D721Med (cell line): ENCODE measurements at places on chromosomes 4 and X.

DNA sequence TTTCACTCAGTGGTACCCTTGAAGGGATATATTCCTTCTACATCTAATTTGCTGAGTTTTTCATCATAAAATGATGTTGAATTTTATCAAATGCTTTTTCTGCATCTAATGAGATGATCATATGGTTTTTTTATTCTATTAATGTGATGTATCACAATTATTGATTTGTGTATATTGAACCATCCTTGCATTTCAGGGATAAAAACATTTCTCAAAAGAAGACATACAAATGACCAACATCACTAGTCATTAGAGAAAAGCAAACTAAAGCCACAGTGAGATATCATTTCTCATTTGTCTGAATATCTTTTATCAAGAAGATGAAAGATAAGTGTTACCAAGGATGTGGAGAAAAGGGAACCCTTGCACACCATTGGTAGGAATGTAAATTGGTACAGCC is 65.7 kb upstream of the MXD4 start:
- DNase-seq = no peak

- DNase-seq = no peak
These were observed at the start of gene NFKB1 for GRCh38 chr4:102500696-102501446. Gene NFKB1 (plus strand): TSS chr4:102501359. CDS start chr4:102525519, 24,160 bp downstream.

DNA sequence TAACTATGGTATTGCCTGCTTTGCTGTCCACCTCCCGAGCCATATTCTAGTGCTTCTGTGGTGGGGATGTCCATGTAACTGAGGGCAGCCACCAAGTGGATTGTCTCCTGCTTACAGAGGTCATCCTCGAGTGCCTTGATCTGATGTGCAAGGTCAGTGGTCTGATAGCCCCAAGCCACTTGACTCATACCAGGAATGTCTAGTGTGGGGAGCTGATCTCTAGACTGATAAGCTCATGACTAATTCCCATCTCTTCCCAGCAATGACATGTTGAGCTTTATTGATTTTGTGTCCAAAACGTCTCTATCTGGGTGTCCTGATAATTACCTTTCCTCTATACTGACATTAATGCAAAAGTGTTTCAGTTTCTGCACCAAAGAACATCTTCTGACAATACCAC is 168.4 kb upstream of the WDR1 start:
- no peak for DNase-seq

DNA sequence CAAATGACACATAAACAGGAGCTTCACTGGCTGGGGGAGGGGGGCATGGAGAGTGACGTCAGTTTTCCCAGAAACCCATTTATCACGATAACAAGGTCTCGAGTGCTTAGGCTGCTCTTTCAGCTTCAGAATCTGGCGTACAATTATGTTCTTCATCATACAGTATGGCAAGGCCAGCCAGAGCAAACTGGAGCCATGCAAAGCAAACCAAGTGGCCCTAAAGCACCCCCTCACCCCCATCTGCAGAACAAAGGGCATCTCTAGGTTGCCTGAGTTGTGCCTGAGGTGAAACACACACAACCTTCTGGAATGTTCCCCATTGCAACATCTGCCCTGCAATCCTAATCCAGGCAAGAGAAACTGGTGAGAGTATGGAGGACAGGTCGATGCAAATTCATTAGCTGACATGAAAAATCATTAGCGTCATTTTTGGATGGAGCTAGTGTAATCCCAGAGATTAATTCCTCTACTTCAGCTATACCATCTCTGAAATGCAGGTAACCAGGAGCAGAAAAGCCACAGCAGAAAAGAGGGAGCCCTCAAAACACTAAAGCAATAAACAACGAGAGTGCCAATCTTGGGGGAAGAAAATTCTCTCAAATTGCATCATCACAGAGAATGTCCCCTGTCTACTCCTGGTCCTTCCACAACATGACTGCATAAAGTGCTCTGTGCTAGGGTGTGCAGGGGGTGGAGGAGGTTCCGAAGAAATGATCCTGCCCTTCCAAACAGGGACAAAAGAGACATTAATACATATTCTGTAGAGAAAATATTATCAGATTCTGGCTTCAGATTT is 1.8 kb downstream of the SEPTIN6 start:
- no peak for DNase-seq

DNA sequence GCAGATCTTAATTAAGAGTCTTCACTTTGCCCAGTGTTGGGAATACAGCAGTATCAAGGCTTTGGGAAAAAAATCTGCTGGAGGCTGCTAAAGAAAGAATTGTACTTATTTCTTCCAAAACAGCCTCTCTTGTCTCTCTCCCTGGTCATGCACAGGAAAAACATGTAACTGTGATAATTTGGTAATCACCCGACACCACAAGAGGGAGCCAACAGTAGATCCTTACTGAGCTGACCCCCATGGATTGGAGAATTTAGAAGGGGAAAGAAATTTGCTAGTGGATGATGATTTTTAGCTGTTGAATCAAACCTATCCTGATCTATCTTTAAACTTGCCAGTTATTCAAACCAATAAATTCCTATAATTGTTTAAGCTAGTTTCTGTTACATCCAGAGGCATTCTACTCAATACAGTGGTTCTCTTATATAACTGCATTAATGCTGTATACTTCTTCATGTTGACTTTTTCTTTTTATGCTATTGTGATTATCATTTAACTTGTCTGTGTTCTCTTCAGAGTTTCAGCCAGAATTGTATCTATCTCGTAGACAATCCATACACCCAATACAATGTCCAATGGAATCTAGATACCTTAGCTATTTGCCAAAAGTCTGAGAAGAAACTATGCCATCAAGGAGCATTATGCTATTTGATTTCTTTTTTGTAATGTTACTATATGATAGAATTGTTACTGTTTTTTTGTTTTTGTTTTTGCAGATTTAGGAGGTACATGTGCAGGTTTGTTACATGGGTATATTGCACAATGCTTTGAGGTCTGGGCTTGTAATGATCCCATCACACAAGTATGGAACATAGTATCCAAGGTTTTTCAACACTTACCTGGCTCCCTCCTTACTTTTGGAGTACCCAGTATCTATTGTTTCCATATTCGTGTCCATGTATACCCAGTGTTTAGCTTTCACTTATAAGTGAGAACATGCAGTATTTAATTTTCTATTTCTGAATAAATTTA is 31.3 kb upstream of the ARHGEF38 start:
- DNase-seq = no peak

- no peak for DNase-seq
These were observed 220.6 kb upstream of the ZC4H2 start for GRCh38 chrX:65196758-65197360.

- DNase-seq = no peak
These were observed 70.8 kb downstream of the ADRA2C start for GRCh38 chr4:3836756-3837601.
